Activated naive CD8-positive, alpha-beta T cell treated with anti-CD3 and anti-CD28 coated beads for 36 hours (primary cell): ENCODE measurements at places on chromosomes 16 and 17. TPM values are rescaled to one million over a fixed set of nuclear protein-coding genes. Genes with fewer than 3 reads are reported as not detected.

GRCh38 chr16:14097182-14097959 lies 26.3 kb downstream of the MRTFB start:
- H3K27ac ChIP-seq, result no peak overlapping the region
- H3K36me3 ChIP-seq, result peaks cover 2% of the 10 kb centered on the region
- no peak for DNase-seq
- H3K4me3 ChIP-seq, result no peak overlapping the region
- H3K4me1 ChIP-seq, result peaks cover 27% of the 10 kb centered on the region

DNA sequence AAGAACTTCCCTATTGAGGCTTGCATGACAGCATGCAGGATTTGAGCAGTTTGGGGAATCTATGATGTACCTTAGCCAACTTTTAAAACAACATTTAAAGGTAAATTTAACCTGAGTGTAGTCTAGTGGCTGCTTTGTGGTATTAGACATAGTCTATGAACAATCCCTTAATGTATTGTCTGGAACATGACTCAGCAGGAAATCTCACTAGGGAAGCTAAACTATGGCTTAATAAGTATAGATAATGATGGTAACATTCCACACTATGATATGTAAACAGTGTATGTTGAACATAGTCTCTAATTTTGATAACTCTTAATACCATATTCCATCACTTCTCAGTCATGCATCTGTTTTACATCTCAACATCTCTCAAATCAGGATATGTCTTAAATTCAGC lies 52.1 kb upstream of the SLC12A3 start:
- no peak overlapping the region for H3K27ac ChIP-seq
- no peaks in the 10 kb centered on the region for H3K36me3 ChIP-seq
- no peak overlapping the region for H3K4me3 ChIP-seq

DNA sequence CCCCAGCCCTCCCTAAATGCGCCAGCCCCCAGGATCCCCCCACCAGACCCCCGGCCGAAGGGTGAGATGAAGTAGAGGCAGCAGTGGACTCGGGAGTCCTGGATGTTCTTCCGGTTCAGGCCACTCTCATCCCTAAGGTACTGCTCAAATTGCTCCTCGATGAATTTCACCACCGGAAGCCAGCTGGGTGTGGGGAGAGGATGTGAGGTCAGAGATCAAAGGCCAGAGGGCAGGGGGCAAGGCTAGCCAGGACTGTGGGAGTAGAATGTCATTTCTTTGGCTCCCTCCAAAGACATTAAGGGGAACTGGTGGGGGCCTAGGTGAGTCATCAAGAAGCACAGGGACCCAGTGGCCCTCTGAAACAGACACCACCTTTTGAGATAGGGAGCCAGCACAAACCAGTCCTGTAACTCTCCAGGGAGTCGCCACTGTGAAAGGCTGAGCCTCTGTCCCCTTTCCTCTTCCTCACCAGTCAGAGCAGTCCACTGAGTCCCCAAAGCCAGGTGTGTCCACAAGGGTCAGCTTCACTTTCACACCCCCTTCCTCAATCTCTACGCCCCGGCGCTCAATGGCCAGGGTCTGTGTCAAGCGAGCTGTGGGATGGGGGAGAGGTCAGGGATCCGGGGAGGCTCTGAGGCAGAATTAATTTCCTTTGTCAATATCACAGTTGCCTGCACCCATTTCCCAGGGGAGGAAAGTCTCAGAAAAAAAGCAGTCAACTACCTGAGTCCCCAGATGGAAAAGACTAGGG lies 895 bp downstream of the SEPTIN1 start:
- H3K4me1 ChIP-seq, result peaks cover 45% of the 10 kb centered on the region
- peak overlapping the region; percentile 96 for H3K27ac ChIP-seq

GRCh38 chr16:22933173-22933572 lies 119.2 kb downstream of the HS3ST2 start:
- H3K27ac ChIP-seq, result no peak overlapping the region
- H3K27me3 ChIP-seq, result peaks cover 29% of the 10 kb centered on the region
- H3K36me3 ChIP-seq, result no peaks in the 10 kb centered on the region
- H3K4me1 ChIP-seq, result no peaks in the 10 kb centered on the region

DNA sequence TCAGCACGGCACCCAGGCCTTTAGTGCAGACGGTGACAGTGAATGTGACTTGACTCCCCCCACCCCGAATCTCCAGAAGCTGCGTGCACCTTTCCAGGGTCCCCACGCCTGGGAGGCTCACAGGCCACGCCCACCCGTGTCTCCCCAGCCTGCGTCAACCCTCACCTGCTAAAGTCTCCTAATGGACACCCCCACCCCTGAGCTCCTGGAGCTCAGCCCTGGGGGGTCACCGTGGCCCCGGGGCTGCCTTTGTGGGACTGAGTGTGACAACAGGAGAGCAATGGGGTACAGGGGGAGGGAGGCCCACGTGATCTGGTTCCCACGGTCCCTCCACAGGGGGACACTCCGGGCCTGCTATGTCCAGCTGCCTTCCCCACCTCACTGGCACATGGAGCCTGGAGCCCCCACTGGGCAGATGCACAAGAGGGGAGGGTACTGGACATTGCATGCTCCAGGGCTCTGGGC lies 7.4 kb upstream of the FASN start:
- H3K4me1 ChIP-seq, result peaks cover 24% of the 10 kb centered on the region
- H3K27me3 ChIP-seq, result no peaks in the 10 kb centered on the region
- DNase-seq, result no peak
- H3K36me3 ChIP-seq, result no peaks in the 10 kb centered on the region

DNA sequence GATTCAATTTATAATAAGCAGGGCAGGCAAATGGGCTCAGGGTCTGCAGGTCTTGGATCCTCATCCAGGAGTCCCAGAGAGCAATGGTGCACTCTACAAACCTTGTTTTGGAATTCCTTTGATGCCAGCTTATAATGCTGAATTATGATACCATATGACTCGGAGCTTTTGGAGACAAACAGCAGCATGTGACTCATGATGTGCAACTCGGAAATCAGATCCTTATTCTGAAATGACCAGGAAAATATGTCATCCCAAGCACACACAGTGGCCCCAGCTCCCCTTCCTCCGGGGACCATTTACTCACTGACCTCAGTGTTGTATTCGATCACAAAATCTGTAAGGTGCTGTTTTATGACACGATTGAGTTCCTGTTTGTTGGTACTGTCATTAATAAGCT lies 20.2 kb upstream of the UMOD start:
- H3K4me1 ChIP-seq, result no peaks in the 10 kb centered on the region
- H3K27me3 ChIP-seq, result peaks cover 13% of the 10 kb centered on the region
- no peak overlapping the region for H3K27ac ChIP-seq
- H3K4me3 ChIP-seq, result no peak overlapping the region
- DNase-seq, result no peak
- no peaks in the 10 kb centered on the region for H3K36me3 ChIP-seq

DNA sequence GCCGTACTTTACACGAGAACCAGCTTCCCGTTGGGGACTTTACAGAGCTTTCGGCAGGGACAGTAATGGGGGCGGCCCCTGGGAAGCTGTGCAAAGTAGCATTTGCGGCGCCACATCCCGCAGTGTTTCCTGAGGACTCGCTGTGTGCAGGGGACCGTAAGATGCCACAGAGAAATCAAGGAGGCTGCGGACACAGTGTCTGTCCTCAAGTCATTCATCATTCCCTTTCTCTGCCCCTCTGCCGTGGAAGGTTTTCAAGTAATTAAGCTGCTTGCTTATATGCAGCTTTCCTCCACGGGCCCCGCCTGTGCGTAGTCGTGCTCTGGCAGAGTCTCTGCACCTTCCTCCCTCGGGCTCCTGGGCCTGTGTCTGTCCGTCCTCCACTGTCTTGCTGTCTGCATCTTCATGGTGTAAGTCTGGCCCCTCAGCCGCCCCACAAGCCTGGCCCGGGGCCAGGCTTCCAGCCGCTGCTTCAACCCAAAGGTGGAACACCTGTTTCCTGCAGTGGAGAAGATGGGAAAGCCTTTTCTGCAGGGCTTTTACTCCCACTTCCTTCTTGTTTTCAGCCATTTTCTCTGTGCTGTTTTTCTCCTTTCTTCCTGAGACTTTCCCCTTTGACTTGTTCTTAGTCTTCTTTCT lies 216.9 kb upstream of the CHMP6 start:
- peaks cover 48% of the 10 kb centered on the region for H3K36me3 ChIP-seq
- H3K27me3 ChIP-seq, result no peaks in the 10 kb centered on the region
- H3K4me1 ChIP-seq, result peaks cover 75% of the 10 kb centered on the region
- DNase-seq, result peak; percentile 43

DNA sequence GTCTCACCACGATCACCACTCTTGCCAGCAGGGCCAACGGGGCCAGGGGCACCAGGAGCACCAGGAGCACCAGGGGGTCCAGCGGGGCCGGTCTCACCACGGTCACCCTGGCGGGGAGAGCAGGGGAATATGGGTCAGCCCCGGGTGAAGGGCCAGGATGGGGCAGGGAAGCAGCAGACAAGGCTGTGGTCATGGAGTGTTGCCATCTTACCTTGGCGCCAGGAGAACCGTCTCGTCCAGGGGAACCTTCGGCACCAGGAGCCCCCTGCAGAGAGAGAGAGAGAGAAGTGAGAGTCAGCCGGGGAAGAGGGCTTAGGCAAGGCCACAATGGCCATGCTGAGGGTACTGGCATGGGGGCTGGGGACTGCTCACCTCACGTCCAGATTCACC lies 12.9 kb downstream of the COL1A1 start:
- H3K27me3 ChIP-seq, result no peaks in the 10 kb centered on the region
- H3K4me1 ChIP-seq, result peaks cover 11% of the 10 kb centered on the region
- H3K4me3 ChIP-seq, result no peak overlapping the region
- DNase-seq, result no peak
- H3K27ac ChIP-seq, result no peak overlapping the region

DNA sequence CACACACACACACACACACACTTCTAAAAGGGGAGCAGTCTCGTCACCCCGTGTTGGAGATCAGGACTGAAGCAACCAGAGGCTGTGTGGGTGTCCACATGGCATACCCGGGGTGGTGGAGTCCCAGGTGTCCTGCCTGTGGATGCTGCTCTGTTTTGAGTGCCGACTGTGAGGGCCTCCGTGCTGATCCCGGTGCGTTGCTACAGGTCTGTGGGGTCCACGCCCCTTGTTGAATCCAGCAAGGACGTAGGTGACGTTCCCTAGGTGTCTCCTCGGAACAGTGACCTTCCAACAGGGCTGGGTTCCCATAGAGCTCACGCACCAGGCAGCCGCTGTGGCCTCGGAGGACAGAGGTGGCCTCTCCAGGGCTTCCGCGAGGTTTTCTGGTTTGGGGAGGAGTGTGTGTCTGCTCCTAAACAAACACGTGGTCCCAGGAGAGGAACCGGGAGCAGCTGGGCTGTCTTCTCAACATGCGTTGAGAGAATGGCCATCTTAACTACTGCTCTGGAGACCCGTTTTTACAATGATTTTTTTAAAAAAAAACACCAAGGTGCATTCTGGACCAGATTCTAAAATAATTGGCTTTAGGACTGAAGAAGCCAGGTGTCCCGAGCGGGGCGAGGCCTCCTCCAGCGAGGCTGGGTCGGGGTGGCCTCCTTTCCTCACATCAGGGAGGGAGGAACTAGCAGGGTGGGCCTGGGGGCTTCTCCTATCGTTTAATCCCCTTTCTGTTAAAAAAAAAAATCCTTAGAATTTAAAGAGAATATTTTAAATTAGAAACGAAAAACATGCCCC lies 100.6 kb upstream of the ZNF750 start:
- H3K4me3 ChIP-seq, result no peak overlapping the region
- H3K27me3 ChIP-seq, result no peaks in the 10 kb centered on the region
- no peaks in the 10 kb centered on the region for H3K4me1 ChIP-seq
- H3K27ac ChIP-seq, result no peak overlapping the region

DNA sequence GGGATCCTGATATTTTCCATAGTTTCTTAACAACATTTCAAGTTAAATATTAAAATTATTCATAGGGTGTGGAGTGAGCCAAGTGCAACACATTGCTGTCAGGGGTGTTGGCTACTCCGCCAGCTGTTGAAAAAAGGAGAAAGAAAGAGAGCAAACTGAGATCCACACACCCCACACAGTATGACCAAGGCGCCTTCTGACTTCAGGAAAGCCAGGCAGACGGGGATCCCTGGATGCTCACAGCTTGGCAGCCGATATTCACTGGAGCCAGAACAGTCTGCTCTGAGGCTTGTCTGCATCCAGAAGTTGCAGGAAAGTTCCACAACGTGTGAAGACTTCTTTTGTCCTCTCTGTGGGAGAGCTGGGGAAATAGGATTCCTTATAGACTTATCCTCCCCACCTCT lies 9.3 kb downstream of the CHD9NB start:
- H3K4me1 ChIP-seq, result peaks cover 2% of the 10 kb centered on the region
- peaks cover 8% of the 10 kb centered on the region for H3K27me3 ChIP-seq
- no peaks in the 10 kb centered on the region for H3K36me3 ChIP-seq
- H3K4me3 ChIP-seq, result no peak overlapping the region

DNA sequence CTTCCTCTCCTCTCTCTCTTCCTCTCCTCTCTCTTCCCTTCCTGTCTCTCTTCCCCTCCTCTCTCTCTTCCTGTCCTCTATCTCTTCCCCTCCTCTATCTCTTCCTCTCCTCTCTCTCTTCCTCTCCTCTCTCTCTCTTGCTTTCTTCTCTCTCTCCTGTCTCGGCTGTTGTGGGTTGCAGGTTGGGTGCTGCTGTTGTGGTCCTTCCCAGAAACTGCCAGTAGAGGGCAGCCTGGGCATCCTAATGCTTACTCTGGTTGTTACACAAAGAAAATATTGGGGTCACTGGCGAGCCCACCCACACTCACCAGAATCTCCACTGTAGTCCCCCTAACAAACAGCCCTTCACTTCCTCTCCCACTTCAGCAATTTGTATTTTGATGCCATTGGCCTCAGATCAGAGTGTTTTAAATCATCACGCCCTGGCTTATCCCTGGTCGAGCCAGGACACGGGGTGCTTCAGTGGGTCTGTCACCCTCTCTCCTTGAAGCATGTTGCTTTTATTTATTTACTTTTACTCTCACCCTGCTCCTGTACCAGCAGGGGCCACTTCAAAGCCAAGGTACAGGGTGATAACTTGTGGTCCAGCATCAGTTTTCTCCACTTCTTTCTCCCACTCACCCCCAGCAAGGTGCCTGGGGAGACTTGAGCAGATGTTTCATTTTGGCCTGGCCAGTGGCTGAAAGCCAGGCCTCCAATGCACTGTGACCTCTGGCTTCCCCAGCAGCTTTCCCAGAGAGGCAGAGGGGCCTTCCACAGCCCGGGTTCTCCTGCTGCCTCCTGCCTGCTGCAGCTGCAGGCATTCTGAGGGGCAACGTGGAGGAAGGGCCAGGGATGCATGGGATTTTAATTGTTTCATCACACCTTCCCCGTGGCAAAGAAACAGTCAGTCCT lies 4.7 kb upstream of the MMP15 start:
- H3K4me3 ChIP-seq, result no peak overlapping the region
- H3K36me3 ChIP-seq, result no peaks in the 10 kb centered on the region
- peaks cover 6% of the 10 kb centered on the region for H3K27me3 ChIP-seq

DNA sequence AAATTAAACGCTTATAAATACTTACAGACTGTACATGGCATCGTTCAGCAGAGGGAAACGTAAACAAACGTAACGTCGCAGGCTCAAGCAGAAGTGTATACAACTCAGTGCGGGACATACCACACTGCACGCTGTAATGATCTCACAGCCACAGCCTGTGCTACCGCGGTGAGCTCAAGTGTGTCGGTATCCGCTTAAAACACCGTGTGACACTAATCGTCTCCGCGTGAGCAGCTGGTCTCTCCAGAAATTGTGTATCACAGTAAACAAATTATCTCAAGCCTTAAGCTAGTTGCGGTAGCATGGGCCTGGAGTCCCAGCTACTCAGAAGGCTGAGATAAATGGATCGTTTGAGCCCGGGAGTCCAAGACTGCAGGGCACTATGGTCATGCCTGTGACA lies 115.3 kb downstream of the ANKRD11 start:
- peaks cover 76% of the 10 kb centered on the region for H3K4me1 ChIP-seq
- H3K27ac ChIP-seq, result no peak overlapping the region
- DNase-seq, result no peak
- peaks cover 34% of the 10 kb centered on the region for H3K36me3 ChIP-seq
- H3K27me3 ChIP-seq, result no peaks in the 10 kb centered on the region

The TBX6 gene
- total RNA-seq, result 0.74 TPM

The CPHXL2 gene
- not detected for total RNA-seq

The SLC5A11 gene
- total RNA-seq, result 0.10 TPM

The CLDN7 gene
- 0.90 TPM for total RNA-seq
